Muscle of arm (tissue), 14 donors: ENCODE measurements at places on chromosomes 5 and 9. TPM values are rescaled to one million over a fixed set of nuclear protein-coding genes. Genes with fewer than 3 reads are reported as not detected.
A peak's percentile ranks its signal among the peaks of the same experiment; 100 is the strongest.

LIFR gene
- not detected for polyA plus RNA-seq

DNA sequence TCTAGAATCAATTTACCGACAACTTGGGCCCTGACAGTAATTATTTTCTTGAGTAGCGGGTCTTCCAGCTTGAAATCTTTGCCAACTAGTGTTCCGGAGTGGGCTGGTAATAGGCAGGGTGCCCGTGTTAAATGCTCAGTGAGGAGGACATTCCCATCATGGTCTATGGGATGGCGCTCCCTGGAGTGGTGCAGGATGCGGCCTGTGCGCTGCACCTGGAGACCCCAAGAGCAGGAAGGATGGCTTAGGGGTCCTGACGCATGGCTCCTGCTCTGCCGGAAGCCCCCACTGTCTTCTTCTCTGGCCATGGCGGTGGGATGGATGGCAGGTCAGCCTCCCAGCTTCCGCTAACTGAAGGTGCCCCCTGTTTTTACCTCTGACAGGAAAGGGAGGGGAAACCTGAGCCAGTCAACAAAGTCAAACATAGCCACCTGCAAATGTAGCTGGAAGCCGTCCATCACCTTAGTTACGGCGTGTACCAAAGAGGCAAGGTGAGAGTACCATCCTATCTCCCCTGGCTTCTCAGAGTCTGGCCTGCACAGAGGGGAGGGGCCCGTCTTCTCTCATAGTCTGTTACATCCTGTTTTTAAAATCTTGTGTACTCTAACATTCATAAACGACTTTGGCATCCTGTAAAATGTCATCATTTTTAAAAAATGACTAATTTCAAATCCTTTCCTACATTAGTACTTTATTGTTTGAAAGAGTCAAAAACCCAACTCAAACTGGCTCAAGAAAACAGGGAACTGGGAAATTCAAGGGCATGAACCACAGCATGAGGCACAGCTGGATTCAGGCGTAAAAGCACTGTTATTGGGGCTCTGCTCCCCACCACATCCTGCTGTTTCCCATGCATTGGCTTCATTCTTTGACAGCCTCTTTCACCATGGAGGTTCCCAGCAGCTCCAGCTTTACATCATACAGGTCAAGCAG is 28.5 kb upstream of the UNC5A start:
- DNase-seq, result no peak

- no peak for DNase-seq
Measured at GRCh38 chr5:35660451-35660850, 42.8 kb downstream of the SPEF2 start.

DNA sequence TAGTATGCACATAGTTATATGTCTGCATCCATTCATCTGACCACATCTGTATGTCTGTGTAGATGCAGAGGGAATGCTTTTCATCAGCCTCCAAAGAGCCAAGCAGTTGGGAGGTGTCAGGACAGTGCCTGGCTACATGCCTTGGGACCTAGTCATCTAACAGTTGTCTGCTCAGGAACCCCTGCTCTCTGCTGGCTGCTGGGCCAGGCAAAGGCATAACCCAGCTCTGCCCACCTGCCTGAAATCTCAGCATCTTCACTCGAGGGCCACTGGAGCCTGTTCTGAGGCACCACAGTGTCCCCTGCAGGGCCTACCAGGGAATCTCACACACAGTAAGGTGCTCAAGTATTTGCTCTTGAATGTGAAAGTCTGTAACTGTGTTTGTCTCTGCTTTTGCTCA is 3.7 kb downstream of the C9orf50 start:
- DNase-seq, result no peak

GRCh38 chr5:11182441-11183080 is 421.5 kb upstream of the DAP start:
- DNase-seq, result peak; percentile 33

KCNMB1 gene
- polyA plus RNA-seq, result not detected
